Stimulated activated CD4-positive, alpha-beta T cell treated with anti-CD3 and anti-CD28 coated beads, TNF-alpha, amount 100 ng/mL, for 48 hours (primary cell): ENCODE measurements at places on chromosomes 7 and 10.

GRCh38 chr7:67344481-67345193 is 348.0 kb downstream of the TYW1 start:
- no peak for DNase-seq

DNA sequence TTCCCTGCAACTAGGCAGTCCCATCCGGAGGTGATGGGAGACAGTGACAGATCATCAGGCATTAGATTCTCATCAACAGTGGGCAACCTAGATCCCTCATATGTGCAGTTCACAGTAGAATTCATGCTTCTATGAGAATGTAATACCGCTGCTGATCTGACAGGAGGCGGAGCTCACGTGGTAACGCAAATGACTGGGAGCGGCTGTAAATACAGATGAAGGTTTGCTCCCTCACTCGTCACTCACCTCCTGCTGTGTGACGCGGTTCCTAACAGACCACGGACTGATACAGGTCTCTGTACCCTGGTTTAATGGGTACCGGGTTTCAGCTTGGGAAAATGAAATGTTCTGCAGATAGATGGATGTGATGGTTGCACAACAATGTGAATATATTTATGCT is 47.8 kb upstream of the PIK3AP1 start:
- no peak for DNase-seq

- DNase-seq, result no peak
Measured at GRCh38 chr7:3301831-3302618, 973 bp downstream of the SDK1 start.

DNA sequence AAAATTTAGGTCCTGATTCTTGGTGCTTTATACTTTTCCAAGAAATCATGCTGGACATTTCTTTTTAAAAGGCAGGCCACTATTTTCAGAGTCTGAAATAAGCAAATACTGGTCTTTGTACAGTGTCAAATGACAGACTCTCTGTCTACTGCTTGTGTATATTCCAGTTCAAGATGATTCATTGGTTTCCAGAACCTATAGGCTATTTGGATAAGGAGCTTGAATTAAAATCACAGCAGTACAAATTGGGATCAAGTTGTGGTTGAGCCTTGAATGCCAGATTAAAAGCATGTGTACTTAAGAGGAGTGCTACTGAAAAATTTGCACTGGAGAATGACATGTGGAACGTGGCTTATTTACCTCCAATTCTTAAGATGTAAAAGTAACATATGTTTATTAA is 10.7 kb downstream of the KMT2E start:
- no peak for DNase-seq

- no peak for DNase-seq
Measured at GRCh38 chr7:1705856-1706255, 35.8 kb downstream of the ELFN1 start.

DNA sequence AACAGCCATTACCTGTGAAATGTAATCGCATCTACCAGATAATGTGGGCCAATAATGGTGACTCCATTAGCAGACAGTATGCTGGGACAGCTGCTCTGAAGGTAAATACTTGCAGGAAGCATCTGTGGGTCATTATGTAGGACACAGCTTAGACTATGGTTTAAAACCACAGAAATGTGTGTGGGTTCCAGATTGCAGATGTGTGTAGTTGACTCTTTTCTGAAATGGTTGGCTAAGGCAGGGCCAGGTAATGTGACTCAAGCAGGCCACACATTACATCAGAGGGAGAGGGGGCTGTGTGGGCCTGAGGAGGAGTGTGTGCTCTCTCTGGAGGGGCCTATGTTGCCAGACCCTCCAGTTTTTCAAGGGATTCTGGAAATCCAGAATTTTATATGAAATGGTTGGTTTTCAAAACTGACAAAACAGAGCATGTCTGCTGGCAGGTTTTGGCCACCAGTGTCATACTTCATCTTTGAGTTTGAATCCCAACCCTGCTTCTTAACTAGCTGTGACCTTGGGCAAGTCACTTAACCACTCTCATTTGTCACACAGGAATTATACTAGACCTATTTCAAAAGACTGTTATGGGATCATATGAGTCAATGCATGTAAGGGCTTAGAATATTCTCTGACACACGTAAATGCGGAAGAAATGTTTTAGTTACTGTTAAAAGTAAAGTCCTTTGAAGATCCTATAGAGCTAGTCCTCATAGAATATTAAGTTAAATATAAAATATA is 64.5 kb downstream of the MCMBP start:
- DNase-seq, result no peak

- no peak for DNase-seq
Measured at GRCh38 chr10:70192326-70192968, 22.1 kb upstream of the SAR1A start.

DNA sequence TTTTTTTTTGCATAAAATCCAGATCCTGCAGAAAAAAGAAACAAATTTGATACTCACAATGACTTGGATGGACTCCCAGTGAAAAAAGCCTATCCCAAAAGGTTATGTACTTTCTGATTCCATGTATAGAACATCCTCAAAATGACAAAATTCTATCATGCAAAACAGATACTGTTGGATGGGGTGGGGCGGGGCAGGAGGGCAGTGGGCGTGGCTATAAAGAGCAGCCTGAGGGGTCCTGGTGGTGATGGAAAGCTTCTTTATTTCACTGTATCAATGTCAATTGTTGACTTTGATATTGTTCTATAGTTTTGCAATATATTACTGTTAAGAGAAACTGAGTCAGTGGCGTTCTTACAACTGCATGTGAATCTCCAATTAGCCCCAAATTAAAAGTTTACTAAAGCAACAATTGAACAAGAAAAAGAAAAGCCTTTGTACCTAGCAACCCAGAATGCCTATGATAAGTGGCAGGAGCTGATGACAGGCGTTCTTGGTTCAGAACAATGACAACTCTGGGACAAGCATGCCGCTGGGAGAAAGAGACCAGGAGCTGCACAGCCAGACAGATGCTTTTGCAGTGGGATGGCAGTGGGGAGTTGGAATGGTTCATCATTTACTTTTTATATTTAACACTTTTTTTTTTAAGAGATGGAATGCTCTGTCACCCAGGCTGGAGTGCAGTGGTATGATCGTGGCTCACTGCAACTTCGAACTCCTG is 101.9 kb downstream of the LHPP start:
- DNase-seq, result no peak

DNA sequence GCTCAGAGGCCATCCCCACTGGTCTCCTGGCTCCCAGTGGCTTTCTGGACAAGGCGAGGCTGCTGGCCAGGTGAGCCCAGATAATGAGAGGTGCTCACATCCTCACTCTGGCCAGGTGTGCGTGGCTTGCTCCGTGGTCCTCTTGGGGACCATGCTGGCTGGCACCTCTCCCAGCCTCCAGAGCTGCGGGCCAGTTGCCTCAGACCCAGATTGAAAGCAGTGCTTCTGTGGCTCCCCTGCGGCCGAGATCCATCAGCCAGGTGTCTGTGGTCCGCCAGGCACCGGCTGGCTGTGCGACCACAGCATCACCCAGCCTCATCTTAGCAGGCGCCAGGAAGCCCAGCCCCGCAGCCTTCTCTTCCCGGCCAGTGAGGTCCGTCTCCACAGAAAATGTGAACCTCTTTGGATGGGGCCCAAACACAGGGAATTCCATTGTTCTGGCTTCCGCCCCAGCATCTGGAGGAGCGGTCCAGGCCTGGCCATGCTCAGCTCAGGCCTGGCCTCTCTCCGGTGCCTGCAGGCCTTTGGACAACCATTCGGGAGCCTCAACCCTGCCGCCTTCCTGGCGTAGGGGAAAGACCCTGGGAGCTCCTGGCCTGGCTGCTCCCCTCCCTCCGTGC is 5.2 kb upstream of the TTYH3 start:
- DNase-seq, result no peak

GRCh38 chr10:104574427-104574826 is 66.7 kb upstream of the SORCS3 start:
- DNase-seq, result no peak

DNA sequence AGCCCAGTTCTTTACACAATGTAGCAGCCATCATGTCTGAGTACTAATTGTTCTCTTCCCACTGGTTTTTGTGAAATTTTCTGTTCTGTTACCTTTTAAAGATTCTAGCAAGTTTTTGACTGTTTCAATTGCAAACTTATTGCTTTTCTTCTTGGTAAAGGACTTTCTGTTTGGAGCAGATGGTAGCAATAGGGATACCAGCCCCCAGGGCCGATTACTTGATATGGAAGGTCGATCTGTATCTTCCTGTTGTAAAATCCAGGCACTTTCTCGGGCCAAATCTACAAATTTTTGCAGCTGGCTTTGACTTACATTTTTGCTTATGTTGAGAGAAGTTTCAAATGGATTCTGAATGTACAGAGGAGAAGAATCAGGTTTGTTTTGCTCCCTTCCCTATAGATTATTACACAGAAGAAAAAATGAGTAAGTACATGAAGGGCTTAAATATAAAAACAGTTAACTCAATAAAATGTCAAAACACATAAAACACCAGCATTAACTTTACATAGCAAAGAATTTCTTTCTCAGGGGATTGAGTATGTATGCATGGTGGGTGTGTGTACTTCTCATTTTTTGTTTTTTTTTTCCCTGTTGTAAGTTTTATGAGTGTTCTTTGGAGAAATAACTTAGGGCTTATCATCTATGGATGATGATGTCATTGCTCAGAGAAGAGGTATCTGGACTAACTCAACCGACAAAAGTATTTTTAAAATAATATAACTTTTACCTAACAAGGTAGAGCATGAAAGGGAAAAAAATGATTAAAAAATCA is 35.3 kb downstream of the MTPAP start:
- DNase-seq, result no peak
